ENCODE measurements at places on chromosomes 1 and 21. TPM values are rescaled to one million over a fixed set of nuclear protein-coding genes. Genes with fewer than 3 reads are reported as not detected.

The PROK1 gene
- total RNA-seq: not detected

GRCh38 chr1:29639741-29640427 is 403.6 kb downstream of the PTPRU start:
- peak; percentile 15 for DNase-seq
- no peak overlapping the region for H3K27ac ChIP-seq
- no peaks in the 10 kb centered on the region for H3K4me1 ChIP-seq
- no peaks in the 10 kb centered on the region for H3K36me3 ChIP-seq
- no peak overlapping the region for H3K4me3 ChIP-seq

The LIPI gene
- total RNA-seq: 1.9 TPM

DNA sequence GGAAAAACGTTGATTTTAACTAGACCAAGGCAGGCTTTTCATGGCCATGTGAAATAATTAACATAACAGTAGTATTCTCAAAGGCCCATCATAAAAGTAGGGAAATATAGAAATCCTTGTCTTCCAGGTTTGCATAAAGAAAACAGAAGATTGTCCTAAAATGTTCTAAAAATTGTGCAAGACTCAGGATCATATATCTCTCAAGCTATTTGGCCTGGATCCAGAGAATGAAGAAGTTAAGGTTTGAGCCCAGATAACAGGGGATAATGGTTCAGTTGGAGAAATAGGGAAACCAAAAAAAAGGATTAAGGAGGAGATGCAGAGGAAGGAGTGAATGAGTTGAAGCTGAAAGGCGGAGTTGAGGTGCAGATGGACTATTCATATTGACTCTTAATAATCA is 555.5 kb upstream of the NR5A2 start:
- no peaks in the 10 kb centered on the region for H3K36me3 ChIP-seq
- DNase-seq: no peak
- no peak overlapping the region for H3K4me3 ChIP-seq
- no peaks in the 10 kb centered on the region for H3K4me1 ChIP-seq

DNA sequence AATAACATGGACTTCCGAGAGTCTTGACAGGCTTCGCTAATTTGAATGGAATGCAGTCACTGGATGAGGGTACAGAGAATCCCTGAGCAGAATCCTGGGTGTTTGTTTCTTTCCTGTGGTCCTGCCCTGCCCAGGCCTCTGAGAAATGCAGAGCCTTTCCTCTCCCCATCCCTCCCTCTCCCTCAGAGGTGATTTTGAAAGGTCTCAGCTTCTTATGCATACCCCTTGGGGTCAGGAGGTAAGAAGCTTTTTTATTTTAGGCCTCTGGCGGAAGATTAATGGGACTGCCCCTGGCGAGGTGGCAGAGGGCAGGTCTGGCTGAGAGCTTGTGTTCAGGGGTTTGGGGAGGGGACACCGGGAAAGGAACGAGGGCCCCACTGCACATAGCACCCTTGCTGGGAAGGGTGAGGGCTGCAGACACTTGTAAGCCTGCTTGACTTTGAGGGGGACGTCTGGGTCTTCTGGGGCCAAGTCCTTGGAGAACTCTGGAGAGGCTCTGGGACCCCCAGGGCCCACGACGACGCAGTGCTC is 116.5 kb upstream of the SLC45A1 start:
- no peak overlapping the region for H3K4me3 ChIP-seq
- peaks cover 7% of the 10 kb centered on the region for H3K4me1 ChIP-seq
- no peaks in the 10 kb centered on the region for H3K27me3 ChIP-seq
- peak overlapping the region; percentile 61 for H3K27ac ChIP-seq

- H3K4me3 ChIP-seq: no peak overlapping the region
- no peak overlapping the region for H3K27ac ChIP-seq
- H3K4me1 ChIP-seq: no peaks in the 10 kb centered on the region
- DNase-seq: no peak
- H3K27me3 ChIP-seq: no peaks in the 10 kb centered on the region
These were observed 101.7 kb upstream of the BEND5 start for GRCh38 chr1:48878191-48878940.

DNA sequence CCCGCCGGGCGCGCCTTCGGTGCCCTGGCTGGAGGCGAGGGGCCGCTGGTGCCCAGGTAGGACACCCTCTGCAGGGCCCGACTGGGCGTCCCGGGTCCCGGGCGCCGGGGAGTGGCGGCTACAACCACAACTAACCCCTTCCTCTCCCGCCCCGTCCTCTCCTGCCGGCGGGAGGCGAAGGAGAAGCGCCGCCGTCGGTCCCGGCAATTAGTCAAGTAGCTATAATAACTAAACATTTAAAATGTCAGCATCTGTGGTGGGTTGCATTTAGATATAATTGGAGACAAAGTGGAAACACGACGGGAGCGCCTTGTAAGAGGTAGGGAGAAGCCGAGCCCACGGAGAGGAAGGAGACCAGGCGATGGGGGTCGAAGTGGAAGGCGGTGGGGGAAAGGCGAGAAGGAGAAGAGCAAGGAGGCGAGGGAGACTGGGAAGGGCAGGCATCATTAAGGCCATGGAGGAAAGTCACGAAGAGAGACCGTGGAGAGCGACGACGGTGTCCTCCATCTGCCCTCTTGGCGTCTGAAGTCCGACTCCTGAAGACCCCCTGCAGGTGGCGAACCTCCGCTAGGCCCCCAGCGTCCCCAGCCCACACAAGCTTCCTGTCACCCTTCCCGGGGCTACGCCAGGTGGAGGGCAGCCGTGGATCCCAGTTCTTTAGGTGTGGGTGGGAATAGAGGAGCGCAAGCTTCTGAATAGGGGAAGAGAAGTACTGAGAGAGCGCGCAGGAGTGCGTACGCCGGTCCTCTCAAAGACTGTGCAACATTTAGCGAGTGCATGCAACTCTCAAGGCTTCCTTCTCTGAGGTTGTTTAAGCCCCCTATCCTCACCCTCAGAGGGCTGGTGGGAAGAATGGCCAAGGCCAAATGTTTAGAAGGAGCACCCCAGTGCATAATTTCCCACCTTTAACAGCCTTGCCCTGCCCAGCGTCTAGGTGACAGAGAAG is 1.6 kb downstream of the CNIH3 start:
- peaks cover 5% of the 10 kb centered on the region for H3K27me3 ChIP-seq
- peaks cover 20% of the 10 kb centered on the region for H3K4me1 ChIP-seq
- H3K4me3 ChIP-seq: no peak overlapping the region
- no peak overlapping the region for H3K27ac ChIP-seq

The EXOC8 gene
- total RNA-seq: 15.9 TPM

The RGS18 gene
- total RNA-seq: 1.2 TPM

GRCh38 chr21:26055841-26056264 is 114.7 kb downstream of the APP start:
- H3K36me3 ChIP-seq: peaks cover 1% of the 10 kb centered on the region
- H3K27ac ChIP-seq: no peak overlapping the region
- DNase-seq: no peak
- H3K27me3 ChIP-seq: no peaks in the 10 kb centered on the region
- H3K4me1 ChIP-seq: no peaks in the 10 kb centered on the region
- H3K4me3 ChIP-seq: no peak overlapping the region

The ANKRD65 gene
- 2.4 TPM for total RNA-seq

DNA sequence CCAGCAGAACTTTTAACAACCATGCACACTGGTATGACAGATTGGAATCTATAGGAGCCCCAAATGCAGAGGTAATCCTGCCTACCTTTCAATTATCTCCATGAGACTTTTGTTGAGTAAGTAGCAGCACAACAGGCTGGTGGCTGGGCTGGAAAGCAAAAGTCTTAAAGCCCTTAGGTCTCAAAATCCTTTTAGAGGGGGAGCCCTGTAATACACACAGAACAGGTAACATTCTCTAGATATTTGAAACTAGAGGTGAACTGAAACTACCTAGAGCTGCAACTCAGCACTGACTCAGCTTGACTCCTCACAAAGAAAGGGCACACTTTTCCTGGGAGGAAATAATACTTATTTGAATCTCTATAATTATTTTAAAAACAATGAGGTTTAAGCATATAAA is 71.5 kb downstream of the CLCA4 start:
- H3K4me1 ChIP-seq: no peaks in the 10 kb centered on the region
- H3K36me3 ChIP-seq: no peaks in the 10 kb centered on the region
- H3K27me3 ChIP-seq: no peaks in the 10 kb centered on the region
- no peak overlapping the region for H3K4me3 ChIP-seq

The SUSD4 gene
- total RNA-seq: 0.83 TPM

DNA sequence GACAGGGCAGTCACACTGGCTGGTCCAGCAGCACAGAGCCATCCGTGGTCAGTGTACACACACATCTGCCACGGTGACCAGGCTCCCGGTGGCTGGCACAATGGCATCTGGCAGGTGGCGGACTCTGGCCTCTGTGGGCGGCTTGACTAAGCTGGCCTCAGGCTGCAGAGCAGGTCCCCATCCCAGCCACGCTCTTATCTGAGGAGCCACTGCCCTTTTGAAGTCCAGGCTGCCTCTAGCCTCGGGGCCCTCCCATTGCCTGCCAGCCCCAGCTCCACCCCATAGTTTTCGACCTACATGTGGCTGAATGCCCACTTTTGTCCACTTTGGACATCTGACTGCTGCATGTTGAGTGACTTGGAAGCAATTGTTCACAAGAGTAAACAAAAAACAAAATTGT is 29.9 kb upstream of the EDN2 start:
- no peaks in the 10 kb centered on the region for H3K27me3 ChIP-seq
- peak overlapping the region; percentile 51 for H3K27ac ChIP-seq
- no peaks in the 10 kb centered on the region for H3K36me3 ChIP-seq
- H3K4me1 ChIP-seq: peaks cover 8% of the 10 kb centered on the region
- no peak for DNase-seq

DNA sequence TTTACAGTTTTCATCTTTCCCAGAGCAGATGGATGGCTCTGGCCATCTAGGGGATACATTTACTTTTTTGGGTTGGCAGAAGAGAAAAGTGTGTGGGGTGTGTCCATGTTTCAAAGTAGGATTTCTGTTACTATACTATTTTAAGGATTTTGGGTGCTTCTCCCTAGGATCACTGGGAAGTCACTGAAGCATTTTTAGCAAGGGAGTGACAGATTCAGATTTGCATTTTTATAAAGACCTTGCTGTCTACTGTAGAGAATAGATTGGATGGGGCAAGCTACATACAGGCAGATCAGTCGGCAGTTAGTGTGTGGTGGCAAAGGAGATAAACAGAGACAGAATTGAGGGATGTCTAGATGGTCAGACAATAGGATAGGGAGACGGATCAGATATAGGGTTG is 122.5 kb downstream of the TBX19 start:
- no peak overlapping the region for H3K4me3 ChIP-seq
- no peak for DNase-seq
- H3K36me3 ChIP-seq: no peaks in the 10 kb centered on the region
- no peaks in the 10 kb centered on the region for H3K27me3 ChIP-seq
- no peaks in the 10 kb centered on the region for H3K4me1 ChIP-seq
- H3K27ac ChIP-seq: no peak overlapping the region

The TMPRSS15 gene
- total RNA-seq: not detected

- no peaks in the 10 kb centered on the region for H3K4me1 ChIP-seq
- no peak overlapping the region for H3K27ac ChIP-seq
- no peaks in the 10 kb centered on the region for H3K27me3 ChIP-seq
- no peaks in the 10 kb centered on the region for H3K36me3 ChIP-seq
These were observed 255.8 kb downstream of the TGFB2 start for GRCh38 chr1:218600968-218601367.

DNA sequence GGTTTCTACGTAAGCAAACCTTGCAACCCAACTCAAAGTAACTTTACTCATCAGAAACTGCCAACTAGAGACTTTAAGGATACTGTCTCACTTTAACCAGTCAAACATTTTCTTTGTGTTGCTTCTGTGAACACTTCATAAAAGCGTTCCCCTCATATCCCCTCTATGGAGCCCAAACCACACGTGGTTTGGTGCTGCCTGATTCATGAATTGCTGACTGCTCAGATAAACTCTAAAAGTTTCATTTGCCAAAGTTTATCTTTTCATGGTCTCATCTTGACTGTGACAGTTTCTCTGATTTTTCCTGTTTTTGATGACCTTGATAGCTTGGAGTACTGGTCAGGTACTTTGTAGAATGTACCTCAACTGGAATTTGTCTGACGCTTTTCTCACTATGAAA is 14.6 kb upstream of the RWDD3 start:
- H3K27ac ChIP-seq: no peak overlapping the region
- no peak overlapping the region for H3K4me3 ChIP-seq
- no peak for DNase-seq
- H3K36me3 ChIP-seq: no peaks in the 10 kb centered on the region

The NFASC gene
- total RNA-seq: 4.0 TPM

The PAQR6 gene
- total RNA-seq: 0.63 TPM

DNA sequence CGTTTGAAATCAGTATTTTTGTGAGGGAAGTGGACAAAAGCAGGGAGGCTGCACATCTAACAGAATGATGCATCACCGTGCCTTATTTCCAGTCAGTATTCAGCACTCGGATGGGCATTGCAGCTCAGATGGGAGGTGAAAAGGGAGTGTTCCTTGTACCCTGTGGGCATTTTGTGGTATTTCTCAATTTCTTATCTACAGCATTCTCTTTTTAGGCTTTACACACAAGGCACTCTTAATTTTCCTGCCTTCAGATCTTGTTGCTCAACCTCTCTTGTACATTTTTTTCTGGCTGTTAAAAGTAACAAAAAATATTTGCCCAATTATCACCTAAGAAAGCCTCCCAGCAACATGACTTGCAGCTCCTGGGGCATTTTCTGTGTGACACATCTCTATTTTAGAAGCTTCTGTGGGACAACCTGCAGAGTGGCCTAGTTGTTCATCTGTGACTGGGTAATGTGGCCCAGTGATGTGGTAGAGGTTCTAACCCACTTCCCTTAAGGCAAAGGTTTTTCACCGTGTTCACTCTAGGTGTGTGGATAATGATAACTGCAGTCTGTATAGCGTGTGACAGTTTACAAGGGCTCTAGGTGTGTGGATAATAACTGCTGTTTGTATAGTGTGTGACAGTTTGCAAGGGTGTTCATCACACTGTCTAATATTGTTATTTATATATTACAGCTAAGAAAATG is 257.2 kb downstream of the PTGER3 start:
- H3K27me3 ChIP-seq: no peaks in the 10 kb centered on the region
- no peak for DNase-seq
- no peak overlapping the region for H3K27ac ChIP-seq
- H3K4me1 ChIP-seq: no peaks in the 10 kb centered on the region
- no peak overlapping the region for H3K4me3 ChIP-seq
- no peaks in the 10 kb centered on the region for H3K36me3 ChIP-seq

The PIK3C2B gene
- 19.9 TPM for total RNA-seq

The TPTE gene
- total RNA-seq: not detected

DNA sequence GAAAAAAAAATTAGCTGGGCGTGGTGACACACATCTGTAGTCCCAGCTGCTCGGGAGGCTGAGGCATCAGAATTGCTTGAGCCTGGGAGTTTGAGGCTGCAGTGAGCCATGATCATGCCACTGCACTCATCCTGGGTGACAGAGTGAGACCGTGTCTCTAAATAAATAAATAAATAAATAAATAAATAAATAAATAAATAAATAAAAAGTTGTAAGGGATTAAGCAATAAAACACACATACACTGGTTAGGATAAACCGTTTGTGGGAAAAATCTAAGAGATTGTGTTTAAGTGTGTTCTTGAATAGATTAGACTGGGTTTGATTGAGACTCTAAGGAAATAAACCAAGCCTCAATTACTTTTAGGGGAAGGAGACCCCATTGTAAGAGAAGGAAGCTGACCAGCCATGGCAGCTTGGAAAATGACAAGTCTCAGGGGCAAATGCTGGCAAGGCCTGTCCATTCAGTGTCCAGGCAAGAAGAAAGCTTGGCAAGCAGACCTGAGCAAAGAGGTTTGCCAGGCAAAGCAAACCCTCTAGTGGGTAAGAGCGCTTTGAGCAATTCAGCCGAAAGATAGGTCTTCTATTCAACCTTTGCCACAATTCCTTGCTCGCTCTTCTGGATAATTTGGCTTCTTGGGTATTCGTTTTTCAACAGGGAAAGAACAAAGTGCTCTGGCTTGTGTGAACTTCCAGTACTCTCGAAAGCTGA is 106.9 kb upstream of the SERBP1 start:
- peak; percentile 83 for DNase-seq
- peak overlapping the region; percentile 96 for H3K27ac ChIP-seq
- no peaks in the 10 kb centered on the region for H3K36me3 ChIP-seq
- peaks cover 32% of the 10 kb centered on the region for H3K4me1 ChIP-seq
- H3K4me3 ChIP-seq: no peak overlapping the region
- no peaks in the 10 kb centered on the region for H3K27me3 ChIP-seq

The ACADM gene
- 69.9 TPM for total RNA-seq

The FCER1G gene
- total RNA-seq: 16.3 TPM
